ENCODE measurements at places on chromosomes 3 and 15. TPM values are rescaled to one million over a fixed set of nuclear protein-coding genes. Genes with fewer than 3 reads are reported as not detected.

Gene IQCH
- 1.00 TPM for total RNA-seq

Gene CD200R1
- 4.5 TPM for total RNA-seq

Gene FOXL2
- total RNA-seq: 0.75 TPM

Gene IGSF10
- total RNA-seq: 10.8 TPM

Gene TEX9
- total RNA-seq: 19.7 TPM

Gene CLSTN2
- total RNA-seq: 15.5 TPM

Gene GHSR
- not detected for total RNA-seq

Gene STRA6
- 158 TPM for total RNA-seq

Gene FAM81A
- total RNA-seq: 1.4 TPM

Gene PLS1
- total RNA-seq: 14.6 TPM

Gene HCLS1
- total RNA-seq: 6.0 TPM

Gene CFAP91
- total RNA-seq: 2.1 TPM

Gene KLF13
- total RNA-seq: 58.2 TPM

Gene SMCO1
- not detected for total RNA-seq

Gene NME9
- total RNA-seq: 3.7 TPM

Gene ROPN1
- not detected for total RNA-seq

GRCh38 chr3:42308651-42309050 is 42.7 kb upstream of the CCK start:
- DNase-seq: no peak

- DNase-seq: no peak
Observed at GRCh38 chr3:49476563-49476962, 6.5 kb downstream of the DAG1 start.

DNA sequence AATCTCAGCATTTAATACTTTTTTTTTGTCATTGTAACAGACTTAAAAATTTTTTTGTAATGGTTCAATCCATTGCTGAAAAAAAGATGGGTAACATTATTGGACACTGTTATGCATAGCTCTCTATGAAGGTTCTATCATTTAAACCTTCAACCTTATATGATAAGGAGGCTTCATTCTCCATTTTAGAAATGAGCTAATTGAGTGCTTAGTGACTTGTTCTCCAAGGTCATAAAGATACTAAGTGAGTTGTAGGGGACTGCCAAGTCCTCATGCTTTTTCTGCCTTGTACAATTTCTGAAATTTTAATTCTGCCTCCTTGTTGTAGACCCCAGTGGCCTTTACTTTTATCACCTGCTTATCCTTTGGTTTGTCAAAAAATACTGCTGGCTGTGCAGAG is 56.7 kb downstream of the MGA start:
- no peak for DNase-seq

DNA sequence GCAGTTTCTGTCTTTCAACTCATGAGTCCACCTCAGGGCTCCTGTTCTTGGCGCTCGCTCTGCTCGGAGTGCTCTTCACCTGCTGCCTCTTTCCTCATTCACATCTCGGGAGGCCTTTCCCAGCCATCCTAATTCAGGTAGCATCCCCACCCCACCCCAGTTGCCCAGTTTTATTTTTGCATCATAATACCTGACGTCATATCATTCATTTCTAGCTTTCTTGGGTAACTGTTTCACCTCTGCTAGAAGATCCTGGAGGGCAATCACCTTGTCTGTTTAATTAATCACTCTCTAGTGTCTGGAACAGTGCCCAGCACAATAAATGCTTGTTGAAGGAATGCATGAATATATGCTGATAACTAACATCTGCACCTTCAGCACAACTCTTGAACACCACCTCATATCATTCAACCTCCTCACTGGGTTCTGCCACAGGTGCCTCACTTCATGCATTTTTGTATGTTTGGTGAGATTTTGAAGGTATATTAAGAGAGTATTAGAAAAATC is 7.6 kb downstream of the NUSAP1 start:
- DNase-seq: no peak

DNA sequence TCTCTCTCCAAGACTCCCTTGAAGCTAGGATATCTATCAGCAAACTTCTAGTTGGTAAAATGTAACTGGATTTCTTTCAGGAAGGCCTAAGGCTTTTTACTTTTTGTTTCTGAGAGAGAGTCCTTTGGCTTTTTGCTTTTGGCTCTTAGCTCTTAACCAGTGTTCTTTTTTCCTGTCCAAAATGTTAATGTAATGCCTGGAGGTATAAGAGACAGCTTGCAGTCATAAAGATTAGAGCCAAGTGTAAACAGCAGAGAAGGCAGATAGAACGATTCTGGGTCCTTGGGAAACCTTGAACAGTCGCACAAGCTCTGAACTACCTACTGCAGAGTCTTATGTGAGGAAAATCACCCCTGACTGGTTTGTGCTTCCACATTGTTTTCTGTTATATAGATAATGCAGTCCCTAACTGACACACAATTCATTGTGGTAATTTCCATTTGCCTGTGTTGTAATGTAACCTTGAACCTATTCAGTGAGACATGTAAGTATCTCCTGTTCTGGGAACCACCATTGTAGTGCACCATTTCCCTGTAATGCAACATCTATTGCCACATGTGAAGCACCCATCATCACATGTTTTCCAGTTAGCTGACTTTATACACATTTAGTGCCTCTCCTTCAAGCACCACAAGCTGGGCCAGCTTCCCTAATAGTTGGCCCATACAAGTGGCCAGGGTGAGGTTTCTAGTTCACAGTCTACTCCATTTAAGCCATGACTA is 1311.9 kb downstream of the ROBO1 start:
- no peak for DNase-seq

DNA sequence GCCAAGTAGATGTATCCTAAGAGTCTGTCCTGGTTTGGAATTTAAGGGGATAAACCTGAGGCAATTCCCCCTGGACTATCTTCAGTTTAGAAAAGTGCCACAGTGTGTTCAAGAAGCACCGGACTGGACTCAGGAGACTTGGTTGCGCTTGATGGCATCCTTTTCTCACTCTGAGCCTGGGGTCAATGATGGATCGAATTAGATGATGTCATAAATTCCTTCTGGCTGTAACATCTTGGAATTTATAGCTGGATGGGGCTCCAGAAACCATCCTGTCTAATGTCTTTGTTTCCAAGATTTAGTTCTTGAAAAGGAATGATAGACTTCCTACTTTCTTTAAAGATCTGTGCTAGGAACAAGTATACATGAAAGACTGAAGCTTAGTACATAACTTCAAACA is 280.6 kb downstream of the LPP start:
- DNase-seq: no peak

DNA sequence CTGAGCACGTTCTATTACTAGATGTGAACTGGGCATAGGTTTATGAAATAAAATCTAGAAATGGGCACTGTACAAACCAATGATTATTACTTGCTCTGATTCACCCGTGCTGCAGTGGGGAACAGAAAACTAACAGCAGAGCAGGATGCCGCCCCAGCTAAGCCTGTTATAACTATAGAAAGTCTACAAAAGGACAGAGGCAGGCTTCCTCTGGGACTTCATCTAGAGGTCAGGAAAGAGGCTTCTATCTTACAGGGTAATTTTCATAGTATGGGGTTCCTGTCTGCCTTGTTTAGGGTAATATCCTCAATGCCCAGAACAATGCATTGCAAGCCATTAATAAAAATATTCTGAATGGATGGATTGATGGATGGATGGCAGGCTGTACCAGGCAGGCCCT is 177.0 kb upstream of the TBL1XR1 start:
- DNase-seq: no peak

DNA sequence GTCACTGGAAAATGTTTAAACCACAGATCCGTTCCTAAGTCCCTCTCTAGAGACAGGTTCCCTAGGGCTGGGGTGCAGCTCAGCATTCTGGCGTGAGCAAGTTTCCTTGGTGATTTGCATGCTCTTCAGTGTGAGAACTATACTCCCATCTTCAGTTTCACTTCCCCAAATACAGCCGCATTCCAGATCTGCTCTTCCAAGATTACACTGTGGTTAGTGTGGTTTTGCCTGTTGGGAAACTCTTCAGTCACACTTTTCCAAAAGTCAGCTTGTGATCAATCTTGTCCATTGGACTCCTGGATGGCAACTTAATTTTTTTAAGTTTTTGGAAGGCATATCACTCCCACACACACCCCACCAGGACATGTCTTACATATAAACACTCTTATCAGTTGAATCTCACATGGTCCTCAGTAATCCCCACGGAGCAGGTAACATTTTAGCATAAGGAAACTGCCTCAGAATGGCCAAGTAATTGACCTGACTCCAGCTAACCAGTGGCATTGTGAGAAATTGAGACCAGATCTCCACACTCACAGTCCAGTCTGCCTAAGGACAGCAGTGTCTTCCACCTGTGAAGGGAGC is 33.5 kb upstream of the PTPN23 start:
- DNase-seq: no peak

DNA sequence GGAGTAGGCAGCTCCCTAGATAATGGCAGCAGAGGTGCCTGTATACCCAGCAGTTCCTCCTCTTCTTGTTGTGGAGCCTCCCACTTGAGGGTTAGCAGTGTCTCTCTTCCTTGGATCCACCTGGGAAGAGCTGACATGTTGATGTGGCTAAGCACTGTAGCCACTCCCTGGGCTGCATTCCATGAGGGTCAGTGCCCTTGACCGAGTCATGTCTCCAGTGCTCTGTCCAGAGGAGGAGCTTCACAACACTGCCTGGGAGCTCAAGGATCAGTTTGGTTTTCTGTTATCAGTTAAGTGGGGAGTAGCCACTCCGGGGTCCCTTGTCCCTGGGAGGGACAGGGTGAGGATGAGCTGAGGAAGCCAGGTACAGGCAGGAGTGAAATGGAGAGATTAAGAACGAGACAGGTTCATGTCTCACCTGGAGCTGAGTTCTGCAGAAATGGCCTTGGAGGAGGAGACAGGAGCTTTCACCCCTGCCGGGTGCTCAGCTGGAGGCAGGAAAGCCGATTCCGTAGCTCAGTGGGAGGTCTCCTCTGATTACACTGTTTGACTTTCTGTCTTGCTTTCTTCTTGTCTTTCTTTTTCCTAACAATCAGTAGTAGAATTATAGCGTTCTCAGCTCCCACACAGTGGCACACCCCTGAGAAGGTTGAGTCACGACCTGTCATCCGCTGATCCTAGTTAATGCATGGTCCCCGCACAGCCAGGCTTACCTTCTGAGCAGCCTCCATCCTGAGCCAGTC is 57.9 kb upstream of the SEC22A start:
- DNase-seq: no peak

- DNase-seq: no peak
Observed at GRCh38 chr3:24315971-24316370, 178.7 kb downstream of the THRB start.

DNA sequence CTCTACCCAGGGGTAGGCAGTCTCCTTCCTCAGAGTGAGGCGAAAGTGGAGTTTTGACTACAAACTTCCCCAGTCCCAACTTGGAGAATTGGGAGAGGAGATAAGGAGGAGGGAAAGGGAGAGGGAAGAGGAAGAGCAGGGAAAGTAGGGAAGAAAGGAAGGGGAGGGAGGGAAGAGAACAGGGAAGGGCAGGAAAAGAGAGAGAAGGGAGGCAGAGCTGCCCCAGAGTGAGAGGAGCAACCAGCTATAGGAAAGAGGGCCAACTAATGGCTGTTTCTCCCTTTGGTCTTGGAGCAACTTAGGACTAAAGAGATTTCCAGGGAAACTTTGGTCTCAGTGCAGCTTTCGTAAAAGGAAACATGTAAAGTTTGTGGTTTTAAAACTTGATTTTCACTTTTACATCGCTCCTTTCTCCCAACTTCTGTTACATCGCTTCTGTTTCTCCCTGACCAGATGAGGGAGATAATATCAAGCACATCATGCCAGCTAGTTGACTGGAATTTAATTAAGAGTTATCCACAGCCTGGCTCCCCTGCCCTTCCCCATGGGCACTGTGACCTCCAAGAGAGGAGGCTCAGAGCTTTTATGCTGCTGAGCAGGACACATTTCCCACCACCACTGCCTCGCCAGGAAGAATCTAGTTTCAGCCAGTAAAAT is 1.4 kb downstream of the CA12 start:
- DNase-seq: no peak

DNA sequence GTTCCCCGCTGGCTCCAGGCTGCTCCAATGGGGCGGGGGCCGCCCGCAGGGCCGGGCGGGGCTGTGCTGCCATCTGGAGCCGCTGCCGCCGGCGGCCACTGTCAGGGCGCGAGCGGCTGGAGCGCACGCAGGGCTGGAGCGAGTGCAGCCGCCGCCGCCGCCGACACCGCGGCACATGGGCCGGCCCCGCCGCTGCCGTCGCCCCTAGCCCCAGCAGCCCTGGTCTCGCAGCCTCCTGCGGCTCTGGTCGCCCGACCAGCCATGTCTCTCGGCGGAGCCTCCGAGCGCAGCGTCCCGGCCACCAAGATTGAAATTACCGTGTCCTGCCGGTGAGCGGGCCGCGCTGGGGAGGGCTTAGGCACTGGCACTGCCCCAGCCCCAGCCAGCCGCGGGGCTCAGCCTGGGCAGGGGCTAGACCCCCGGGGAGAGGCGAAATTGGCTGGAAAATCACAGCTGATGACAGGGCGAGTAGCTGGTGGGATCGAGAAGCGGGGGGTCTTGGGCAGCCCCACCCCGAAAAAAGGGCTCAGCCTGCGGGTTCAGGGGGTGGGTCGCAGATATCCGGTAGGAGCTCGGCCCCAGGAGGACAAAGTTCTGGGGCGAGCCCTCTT is at the start of gene CPNE9:
TSS of gene CPNE9 (plus strand) at position 98 of the 611 bp plus-strand sequence. CDS start at position 262, 164 bp downstream.
- DNase-seq: no peak

- no peak for DNase-seq
Observed at GRCh38 chr15:20358066-20358778, 183.4 kb downstream of the GOLGA6L6 start.

DNA sequence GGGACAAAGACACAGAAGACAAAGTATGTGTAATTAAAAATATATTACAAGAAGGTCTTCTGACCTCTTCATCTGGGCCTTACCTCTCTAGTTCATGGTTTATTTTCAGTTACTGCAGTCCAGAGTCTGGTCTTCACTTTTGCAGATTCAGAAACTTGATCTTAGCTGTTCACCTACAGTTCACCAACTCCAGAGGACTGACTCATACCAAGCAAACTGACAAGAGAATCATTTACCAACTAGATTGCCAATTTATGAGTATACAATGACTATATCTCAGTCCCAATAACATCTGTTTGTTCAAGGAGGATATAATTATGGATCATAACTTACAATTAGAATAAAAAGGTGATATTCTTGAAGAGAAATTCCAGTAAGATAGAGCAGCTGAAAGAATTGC is 9.0 kb downstream of the P2RY1 start:
- DNase-seq: no peak

- no peak for DNase-seq
Observed at GRCh38 chr15:93860701-93861100, 370.7 kb upstream of the MCTP2 start.

- DNase-seq: no peak
Observed at GRCh38 chr3:186096290-186096689, 12.6 kb downstream of the ETV5 start.

- DNase-seq: no peak
Observed at GRCh38 chr3:149430216-149430615, 44.3 kb upstream of the TM4SF4 start.

DNA sequence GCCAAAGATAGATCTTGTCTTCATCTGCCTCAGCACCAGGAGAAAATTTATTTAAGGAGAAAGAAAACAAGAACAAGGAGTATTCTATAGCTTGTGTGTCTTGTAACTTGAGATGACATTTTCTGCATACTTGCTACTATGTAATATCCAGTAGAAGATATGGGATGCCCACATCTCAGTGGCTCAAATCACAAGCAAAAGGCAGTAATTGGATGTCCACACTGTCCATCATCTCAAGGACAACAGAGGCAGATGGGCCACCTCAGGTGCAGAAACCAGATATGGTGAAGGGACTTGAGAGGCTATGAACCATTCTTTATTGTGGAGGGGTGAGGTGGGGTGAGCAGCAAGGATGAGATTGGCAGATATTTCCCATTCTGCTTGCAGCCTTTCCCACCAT is 309.0 kb downstream of the GBE1 start:
- DNase-seq: no peak

GRCh38 chr15:99181545-99181971 is 67.8 kb downstream of the TTC23 start:
- DNase-seq: no peak

Data from type B pancreatic cell (in vitro differentiated cells).